Right kidney (tissue), 9 donors: ENCODE measurements at places on chromosomes 13 and 19.

GRCh38 chr13:100976993-100977392 lies 302.4 kb upstream of the TMTC4 start:
- DNase-seq, result no peak

DNA sequence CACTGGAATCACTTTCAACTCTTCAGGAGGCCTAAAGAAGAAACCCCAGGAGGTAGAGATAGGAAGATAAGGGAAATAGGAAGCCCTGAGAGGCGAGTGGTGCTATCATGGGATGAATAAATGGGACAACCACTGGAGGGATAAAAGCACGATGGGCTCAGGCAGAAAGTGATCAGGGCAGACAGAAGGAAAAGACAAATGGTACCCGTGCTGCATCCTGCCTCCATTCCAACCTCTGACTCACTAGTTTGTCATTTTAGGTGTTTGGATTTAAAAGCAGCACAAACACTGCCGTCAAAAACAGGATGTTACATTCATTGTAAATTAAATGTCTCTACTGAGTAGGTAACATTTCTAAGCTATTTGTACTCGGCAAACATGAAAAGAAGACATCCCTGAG lies 314.3 kb upstream of the HTR2A start:
- DNase-seq, result no peak

DNA sequence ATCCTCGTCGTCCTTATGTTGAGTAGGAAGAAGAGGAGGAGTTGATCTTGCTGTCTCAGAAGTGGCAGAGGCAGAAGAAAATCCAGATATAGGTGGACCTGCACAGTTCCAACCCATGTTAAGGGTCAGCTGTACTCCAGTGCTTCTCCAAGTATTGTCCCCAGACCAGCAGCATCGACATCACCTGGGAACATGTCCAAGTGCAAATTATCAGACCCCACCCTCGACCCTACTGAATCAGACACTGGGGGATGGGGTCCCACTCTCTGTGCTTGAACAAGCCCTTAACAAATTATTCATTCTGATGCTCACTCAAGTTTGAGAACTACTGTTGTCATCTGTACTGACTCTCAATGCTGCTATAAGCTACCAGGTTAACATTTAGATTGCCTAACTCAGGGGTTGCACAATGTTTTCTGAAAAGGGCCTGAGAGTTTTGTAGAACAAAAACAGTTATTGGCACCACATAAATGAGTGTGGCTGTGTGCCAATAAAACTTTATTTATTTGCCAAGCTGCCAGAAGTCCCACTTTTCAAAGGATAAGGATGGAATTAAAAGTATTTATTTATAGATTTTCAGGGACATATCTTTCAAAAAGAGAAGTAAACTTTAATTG lies 226.7 kb upstream of the IPO5 start:
- DNase-seq, result no peak

DNA sequence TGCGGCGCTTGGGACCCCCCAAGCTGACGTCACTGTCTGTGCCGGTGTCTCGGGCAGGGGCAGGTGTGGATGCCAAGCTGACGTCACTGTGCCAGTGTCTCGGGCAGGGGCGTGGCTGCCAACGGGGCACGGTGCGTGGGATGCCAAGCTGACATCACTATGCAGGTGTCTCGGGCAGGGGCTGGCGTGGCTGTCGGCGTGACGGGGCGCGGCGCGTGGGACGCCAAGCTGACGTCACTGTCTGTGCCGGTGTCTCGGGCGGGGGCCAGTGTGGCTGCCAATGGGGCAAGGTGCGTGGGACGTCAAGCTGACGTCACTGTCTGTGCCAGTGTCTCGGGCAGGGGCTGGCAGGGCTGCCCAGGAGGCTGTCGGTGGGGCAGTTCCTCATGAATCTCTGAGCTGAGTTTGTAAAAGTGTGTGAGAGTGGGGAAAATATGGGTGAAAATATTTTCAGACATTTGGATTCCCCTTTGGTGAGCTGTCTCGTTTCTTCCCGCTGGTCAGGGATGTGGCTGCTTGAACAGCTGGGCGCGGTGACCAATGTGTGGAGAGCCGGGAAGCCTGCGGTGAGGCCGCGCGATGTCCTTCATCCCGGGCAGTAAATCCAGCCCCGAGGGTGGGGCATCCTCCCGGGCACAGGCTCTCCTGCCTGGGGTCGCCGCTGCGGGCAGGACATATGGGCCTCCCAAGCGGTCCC lies 25.2 kb downstream of the MCF2L start:
- no peak for DNase-seq

DNA sequence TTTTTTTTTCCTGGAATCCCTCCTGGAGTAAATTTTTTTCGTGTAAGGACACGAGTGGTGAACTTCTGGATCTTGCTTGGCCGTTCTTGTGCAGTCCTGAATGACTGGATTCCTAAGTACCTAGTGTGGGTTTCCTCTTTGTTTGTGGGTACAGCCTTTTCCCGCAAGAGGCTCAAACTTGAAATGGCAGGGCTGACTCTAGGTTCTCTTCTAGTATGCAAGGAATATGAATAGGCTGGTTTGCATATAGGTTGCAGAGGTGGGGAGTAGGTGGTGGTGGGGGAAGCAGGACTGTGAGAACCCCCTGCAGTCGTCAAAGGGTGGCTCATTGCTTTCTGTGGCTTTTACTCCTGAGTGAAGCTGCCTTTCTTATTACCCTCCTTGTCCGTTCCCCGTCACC lies 13.6 kb downstream of the UBAC2 start:
- DNase-seq, result no peak

- no peak for DNase-seq
Measured at GRCh38 chr13:69579351-69579750, 528.3 kb upstream of the ATXN8OS start.

- no peak for DNase-seq
Measured at GRCh38 chr13:86684402-86684801, 885.2 kb upstream of the SLITRK6 start.

- no peak for DNase-seq
Measured at GRCh38 chr13:26716984-26717383, 43.6 kb downstream of the GPR12 start.

DNA sequence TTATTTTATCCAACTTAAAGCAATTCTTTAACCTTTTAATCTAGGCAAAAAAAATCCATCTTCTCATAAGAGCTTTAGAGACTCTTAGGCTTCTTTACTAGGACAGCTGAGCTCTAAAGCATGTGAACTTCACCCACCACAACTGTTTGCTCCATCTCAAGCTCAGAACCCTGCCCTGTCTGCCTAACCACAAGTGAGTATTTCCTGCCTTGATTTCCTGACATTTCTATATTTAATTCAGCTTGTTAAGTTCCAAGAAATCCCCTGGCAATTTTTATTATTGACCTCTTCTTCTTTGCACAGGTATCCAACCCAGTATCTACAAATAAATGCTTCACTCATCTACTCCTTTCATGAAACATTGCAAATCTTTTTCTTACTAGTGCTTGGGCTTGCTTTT lies 21.1 kb upstream of the CEACAM21 start:
- no peak for DNase-seq

GRCh38 chr13:42574435-42575311 lies 721 bp downstream of the TNFSF11 start:
- peak; percentile 35 for DNase-seq

GRCh38 chr13:41315443-41316047 lies 4.5 kb downstream of the NAA16 start:
- DNase-seq, result no peak

- DNase-seq, result no peak
Measured at GRCh38 chr13:113114511-113115362, 7.9 kb upstream of the F10 start.

GRCh38 chr19:16026756-16027155 lies 49.5 kb upstream of the TPM4 start:
- no peak for DNase-seq

DNA sequence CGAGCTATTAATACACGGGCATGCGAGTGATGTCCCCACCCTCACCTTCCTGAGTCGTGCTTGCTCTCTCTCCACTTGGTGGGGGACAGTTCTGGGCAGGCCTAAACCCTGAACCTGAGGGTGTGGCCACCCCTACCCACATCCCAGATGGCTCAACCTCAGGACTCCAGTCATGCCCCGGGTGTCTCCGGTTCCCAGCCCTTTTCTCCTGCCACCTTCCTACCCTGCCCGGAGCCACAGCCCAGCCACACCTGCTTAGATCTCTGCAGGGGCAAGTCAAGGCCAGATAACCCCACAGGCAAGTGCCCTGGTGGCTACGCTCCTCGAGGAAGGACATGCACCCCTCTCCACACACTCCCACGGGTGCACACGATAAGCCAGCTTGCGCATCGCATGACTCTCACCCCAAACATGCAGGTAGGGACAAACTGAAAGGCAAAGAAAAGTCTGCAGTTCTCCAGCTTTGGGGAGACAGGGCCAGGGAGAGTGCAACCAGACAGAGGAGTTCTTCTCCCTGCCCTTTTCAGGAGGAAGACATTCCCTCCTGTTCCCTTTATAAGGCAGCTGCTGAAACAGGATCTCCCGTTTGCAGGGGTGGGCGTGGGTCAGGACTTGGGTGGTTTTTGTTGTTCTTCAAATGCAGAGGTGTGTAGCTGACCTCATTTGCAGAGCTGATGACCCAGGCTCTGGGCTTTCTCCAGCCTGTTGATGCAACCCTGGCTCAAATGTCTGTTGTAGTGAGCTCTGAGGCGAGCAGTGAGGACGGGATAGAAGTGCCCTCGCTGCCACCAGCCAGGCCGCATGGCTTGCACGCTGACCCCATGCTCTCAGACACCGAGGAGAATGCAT lies 88.6 kb downstream of the DPF1 start:
- DNase-seq, result peak; percentile 6

GRCh38 chr19:23971598-23971997 lies 56.9 kb downstream of the ZNF726 start:
- peak; percentile 25 for DNase-seq

DNA sequence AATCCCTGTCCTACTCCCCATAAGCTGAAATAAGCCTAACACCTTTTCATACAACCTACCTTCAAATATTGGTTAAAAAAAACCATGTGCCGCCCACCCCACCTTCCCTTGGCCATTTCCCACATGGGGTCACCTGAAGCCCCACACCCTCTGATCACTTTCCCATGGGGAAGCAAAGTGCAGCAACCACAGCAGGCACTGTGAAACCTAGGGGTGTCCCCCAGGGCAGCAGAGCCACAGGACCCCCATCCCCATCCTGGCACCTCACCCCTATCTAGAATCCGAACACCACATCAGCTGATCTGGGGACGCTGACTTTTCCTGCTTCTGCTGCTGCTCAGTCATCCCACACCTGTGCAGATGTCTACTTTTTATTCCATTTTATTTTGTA lies 19.9 kb downstream of the CEACAM21 start:
- no peak for DNase-seq

DNA sequence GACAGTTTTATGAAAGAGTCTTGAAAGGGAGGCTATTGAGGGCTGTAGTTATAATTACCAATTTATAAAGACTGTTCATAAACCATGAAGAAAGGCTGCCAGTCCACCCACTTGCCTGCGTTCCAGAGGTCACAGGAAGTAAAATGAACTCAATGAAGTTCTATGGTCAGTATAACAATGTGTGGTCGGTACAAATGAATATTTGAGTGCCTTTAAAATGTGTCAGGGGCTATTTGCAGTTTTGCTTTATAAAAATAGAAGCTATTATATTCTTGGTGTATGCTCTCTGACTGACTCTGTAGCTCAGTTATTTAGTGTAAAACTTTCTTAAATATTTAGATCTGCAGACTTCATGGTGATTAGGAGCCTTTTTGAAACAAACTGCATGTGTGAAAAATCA lies 47.0 kb downstream of the ESD start:
- no peak for DNase-seq

DNA sequence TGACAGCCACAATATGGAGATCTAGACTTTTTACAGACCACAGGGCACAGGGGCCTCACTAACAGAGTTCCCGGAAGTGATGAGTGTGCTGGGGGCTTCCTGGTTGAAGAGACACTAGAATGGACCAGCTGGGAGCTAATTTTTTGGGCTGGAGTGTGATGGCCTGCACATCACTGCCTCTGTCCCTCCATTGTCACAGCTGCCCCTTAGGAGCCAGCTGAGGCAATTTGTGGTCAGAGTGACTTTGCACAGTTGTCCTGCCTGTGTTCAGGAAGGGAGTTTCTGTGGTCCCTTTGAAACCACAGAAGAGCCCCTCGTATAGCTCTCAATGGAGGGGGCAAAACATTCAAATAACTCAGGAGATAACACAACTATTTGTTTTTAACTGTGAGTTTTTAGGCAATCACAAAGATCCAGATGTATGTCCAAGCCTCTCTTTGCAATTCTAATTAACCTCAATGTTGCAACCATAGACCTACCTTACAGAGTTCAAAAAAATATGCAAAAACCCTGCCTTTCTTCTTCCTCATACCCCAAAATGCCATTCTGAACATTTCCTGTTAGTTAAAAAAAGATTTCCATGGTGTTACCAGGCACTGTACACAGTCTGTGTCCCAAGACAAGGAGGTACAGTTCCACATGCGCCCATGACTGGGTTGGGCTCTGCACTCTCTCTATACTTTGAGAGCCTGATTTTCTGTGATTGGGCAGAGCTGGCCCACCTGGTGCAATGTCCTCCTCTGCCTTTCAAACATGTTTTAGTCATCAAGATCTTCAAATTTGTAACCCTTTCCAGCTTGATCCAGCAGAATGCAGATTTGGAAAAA lies 2.4 kb downstream of the ALOX5AP start:
- no peak for DNase-seq

DNA sequence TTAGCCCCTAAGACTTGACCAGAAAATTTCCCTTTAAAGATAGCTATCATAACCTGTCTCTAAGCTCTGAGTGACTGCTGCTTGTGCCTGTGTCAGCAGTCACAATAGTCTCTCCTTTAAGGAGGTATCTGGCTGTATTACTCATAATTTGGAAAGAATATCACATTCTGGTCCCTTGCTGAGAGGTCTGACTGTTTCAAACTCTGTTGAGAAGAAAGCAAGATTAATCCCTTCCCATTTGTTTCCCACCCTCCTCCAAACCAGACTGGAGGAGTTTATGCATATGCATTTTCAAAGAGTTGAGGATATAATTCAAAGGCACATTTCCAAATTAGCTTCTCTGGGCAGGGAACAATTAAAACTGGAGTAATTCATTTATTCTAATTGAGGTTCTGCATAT lies 2.3 kb downstream of the HTR2A start:
- DNase-seq, result no peak

DNA sequence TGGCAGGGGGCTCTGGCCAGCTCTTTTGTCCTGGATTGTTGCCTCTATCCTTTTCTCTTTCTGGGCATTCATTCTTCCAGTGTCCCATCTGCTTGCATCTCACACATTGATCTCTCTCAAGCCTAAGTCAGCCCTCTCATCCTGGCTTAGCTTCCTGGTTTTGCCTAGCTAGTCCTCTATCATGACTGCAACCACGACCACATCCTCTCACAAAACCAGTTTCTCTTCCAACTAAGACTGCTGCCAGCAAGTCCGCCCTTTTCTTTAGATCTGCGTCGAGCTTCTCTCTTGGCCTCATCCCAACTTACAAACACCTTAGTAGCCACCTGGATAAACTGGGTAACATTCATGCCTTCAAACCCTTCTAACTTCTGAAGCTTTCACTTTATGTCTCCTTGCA lies 212.2 kb upstream of the HTR2A start:
- no peak for DNase-seq

GRCh38 chr19:49400029-49400428 lies 12.0 kb downstream of the KASH5 start:
- no peak for DNase-seq

GRCh38 chr13:48626726-48627451 lies 26.8 kb upstream of the CYSLTR2 start:
- no peak for DNase-seq
